ENCODE measurements at places on chromosomes 2 and 18.

DNA sequence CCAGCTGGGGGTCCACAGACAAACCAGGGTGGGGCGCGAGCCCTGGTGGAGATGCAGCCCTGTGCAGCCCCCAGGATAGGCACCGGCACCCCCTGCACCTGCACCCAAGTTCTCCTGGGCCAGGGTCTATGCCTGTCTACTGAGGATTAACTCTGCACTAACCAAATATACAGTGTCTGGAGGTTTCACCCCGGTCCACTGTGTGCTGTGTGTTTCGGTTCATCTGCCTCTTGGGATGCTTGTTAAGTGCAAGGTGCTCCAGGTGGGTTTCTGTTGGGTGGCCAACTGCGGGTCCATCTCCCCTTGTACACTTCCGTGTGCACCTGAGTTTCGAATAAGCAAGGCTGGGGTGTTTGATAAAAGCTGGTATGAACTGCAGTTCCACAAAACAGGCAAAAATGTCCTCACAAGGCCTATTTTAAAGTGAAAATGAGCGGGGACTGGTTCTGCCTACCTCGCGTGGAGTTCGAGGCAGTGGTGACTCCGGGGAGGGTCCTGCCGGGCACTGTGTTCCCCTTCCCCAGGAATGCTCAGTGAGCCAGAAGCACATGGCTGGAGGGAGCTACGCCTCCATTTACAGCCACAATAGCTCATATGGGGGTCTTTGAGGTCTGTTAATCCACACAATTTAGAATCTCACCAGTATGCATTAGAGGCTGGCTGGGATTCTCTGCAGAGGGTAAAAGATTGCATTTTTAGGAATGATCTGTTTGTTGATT, 70.7 kb downstream of the EDAR start:
- no peak for DNase-seq

DNA sequence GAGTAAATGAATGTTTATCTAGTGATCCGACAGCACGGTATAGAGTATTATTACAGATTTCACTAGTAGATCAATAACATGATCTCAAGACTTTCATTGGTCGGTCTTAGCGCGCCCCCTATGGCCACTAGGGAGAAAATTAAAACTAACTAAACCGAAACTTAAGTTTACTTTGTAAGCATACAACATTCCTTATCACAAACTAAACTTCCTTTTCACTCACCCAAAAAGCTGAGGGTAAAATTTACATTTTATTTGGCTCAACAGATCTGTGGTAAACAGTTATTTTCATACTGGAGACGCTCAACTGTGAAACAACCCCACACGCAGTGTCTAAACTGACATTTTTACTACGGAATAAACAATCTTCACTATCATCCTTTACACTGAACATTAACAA, 215.6 kb upstream of the MAP2 start:
- peak; percentile 10 for DNase-seq

- DNase-seq, result peak; percentile 90
Observed at GRCh38 chr2:159030674-159031380, 62.4 kb downstream of the TANC1 start.

- no peak for DNase-seq
Observed at GRCh38 chr18:6677086-6677485, 52.4 kb upstream of the ARHGAP28 start.

DNA sequence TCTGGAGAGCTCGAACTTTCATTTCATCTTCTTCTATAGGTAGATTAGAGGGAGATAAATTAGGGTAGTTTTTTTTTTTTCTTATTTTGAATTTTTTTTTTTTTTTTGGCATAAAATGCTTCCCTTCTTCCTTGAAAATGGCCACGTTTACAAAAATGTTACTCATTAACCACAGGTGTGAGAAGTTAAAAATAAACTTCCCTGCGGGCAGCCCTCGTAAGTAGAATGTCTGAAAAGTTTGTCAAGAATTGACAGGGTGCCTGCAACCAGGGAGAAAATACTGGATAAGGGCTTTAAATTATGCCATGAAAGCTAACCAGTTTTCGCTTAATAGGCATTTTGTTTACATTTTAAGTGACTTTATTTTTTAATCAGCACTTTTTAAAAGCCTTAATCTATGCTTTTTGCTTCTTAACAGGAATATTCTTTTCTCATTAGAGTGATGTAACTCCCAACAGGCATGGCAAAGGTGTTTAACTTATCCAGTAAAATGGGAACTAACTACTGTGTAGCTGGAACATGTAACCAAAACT, 4.2 kb upstream of the FN1 start:
- DNase-seq, result peak; percentile 57

- peak; percentile 64 for DNase-seq
Observed at GRCh38 chr18:58058720-58059119, 14.7 kb downstream of the NEDD4L start.

All from M059J (cell line).